ENCODE measurements at places on chromosomes 1 and 21.
A peak's percentile ranks its signal among the peaks of the same experiment; 100 is the strongest.

DNA sequence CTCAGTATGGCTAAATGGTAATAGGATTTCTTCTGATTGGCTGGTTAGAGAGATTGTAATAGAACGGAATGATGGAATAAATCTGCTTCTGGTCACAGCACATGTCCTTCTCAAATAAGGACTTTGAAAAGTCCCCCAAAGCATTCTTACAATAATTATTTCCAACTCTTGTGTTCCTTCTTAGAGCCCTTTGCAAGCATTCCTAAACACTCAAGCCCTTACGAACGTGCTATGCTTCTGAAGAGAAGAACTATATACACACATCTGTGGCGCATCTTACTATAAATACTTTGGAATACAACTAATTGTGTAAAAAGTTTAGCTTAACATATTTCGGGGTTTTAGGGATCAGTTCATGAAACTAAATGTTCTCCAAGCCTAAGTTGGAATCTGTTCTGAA lies 25.6 kb downstream of the CLIC4 start:
- peak; percentile 65 for DNase-seq

DNA sequence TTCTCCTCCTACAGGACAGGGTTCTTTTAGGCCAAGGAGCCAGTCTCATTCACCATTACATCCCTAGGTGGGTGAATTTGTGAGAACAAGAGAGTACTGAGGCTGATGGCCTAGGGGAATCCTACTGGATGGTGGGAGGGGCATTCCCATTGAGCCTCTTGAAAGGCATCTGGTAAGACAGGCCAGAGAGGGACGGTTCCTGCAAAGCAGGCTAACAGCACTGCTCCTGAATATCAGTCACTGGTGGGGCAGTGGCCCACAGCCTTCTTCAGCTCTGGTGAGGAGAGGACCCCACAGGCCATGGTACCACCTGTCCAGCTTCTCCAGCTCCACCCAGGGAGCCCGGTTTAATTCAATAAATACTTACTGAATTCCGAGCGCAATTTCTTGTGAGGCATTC lies 125.9 kb upstream of the EDN2 start:
- DNase-seq: no peak

GRCh38 chr21:41316200-41317062 lies at the start of gene FAM3B:
TSS of gene FAM3B (plus strand) at chr21:41316801. CDS start at chr21:41316880, 79 bp downstream.
- no peak for DNase-seq

DNA sequence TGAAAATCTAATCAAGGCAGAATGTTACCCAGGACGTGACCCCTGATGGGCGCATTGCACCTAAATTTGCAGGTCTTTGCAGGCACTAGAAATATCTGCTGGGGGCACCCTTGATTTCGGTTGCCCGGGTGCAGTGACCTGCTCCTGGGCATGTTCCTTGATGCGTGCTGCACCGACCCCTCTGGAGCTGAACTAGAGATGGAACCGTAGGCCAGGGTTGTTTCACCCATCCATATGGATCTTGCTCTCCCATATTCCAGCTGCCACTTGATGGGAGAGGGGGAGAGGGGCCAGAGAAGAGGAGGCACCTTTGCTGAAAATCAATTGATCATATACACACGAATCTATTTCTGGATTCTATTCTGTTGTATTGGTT lies 8.4 kb upstream of the COL18A1 start:
- no peak for DNase-seq

- DNase-seq: no peak
Observed at GRCh38 chr1:6080469-6080868, 34.8 kb downstream of the KCNAB2 start.

GRCh38 chr1:98741164-98741563 lies 79.6 kb downstream of the SNX7 start:
- DNase-seq: no peak

DNA sequence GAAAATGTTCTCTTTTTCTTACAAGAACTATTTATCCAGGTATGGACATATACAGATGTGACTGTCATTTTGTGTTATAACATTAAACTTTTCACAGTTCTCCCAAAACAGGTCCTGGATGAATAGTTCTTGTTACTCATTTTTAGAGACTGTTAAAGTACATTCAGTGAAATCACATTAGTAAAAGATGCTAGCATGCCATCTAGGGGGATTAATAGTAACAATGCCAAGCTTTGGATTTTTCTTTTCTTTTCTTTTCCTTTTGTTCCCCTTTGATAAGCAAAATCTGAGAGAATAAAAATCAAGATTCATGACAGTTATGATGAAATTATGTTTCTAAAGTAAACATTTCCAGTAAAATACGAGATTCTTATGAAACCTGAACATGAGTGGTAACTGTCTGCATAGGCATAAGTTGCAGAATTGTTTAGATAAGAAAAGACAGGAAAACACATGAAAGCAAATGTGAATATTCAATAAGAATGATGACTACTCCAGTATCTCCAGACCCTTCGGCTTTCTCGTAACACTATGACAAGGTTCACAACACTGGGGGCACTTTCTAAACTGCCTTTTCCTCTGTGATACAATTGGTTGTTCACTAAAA lies 77.5 kb downstream of the TPR start:
- no peak for DNase-seq

DNA sequence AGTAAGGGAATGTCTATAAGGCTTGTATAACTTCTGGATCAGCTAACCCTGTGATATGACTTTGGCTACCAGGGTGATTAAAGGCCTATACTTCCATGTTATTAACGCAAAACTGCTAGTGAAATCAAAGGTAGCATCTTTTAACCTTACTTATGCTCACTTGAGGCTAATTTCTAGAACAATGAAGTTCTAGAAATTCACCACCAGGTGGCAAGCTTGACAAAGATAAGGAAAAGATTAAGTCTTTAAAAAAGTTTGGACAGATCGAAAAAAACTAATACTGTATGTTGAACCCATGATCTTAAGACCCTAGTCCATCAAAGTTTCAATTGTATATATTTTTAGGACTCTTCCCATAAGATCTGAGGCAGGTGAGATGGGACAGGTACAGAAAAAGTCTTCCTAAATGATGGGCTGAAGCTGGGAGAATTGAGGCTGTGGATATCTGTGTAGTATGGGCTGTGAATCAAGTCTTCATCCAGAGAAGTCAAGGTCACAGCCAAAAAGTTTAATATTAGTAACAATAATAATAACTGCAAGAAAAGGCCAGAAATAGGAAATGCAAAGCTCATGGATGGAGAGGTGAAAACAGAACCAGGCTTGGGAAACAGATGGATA lies 18.8 kb downstream of the KYAT3 start:
- DNase-seq: peak; percentile 54

GRCh38 chr1:155166471-155167165 lies 6.5 kb downstream of the KRTCAP2 start:
- DNase-seq: no peak

DNA sequence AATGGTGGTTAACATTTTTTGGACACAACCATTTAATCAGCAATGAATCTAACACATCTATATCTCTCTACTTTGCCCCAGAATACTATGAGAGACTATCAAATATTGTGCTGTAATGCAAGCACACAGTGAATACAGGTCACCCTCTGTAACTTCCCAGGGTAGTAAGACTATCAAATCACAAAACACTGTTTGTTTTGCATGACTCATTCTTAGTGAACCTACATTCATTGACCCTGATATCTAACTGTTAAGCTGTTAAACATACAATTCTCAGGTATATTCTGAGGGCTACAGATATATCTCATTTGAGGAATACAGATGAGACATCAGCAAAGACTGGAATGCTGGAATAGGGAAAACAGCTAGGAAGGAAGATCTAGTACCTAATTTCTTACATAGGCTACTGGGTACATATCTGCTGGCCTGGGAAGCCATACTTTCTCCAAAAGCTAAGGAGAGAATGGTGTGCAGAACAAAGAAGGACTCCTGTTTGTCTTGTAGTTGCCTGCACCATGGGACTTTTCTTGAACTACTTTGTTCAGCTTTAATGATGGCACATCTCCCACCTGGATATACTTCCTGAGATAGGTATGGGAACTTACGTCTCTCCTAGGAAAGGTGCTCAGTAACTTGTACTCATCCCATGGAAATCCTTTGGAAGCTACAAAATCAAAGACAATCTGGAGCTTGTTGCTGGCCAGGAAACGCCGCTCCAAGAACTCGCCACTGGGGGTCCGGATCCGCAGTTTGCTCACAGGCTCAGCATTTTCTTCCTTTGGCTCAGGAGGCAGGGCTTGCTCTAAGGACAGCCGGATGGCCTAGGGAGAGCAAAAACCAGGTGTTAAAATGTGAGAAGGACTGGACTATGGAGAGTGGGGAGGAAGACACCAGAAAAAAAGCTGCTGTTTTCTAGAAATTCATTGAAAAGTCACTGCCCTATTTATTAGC lies 51.9 kb upstream of the DMRTA2 start:
- DNase-seq: peak; percentile 49

DNA sequence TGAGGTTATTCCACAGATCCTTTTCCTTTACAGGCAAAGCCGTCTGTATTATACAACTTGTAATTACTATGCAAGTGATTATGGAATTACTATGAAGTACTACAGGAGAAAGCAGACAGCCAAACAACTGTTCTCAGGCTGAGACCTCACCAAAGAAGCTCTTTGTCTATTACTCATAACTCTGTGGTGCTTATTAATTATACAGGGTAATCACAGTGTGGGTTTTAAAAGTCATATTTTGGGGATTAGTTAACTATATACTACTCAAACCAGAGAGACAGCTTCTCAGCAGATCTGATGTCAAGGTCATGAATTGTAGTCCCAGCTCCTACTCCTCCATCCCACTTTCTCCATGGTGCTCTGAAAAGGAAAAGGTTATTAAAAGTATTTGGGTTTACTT lies 49.6 kb downstream of the CTTNBP2NL start:
- DNase-seq: peak; percentile 39

DNA sequence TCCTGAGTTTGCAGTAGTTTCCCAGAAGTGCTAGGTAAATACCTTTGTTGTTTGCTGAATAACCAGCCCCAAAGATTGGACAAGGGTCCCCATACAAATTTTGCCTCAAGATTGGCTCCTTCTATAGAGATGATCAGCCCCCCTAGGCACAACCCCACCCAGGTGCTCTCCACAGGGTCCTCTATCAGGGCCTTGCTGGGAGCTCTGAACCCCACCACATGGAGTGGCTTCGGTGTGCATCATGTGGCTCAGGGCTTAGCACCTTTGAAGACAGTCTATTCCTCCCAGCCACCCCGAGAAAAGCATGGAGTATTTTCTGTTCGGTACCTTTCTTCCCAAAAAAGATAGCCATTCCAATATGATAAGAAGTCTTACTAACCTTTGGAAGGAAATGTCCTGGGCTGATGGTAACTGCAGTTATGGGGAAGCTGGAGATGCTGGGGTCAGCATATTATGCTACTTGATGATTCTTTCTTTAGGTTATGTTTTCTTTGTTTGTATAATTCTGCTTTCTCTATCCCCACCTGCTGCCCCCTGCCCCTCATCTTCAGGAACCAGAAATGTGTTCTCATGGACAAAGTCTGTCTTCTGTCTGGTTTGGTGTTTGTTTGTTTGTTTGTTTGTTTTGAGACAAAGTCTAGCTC lies 5.0 kb upstream of the TSPAN1 start:
- DNase-seq: no peak

DNA sequence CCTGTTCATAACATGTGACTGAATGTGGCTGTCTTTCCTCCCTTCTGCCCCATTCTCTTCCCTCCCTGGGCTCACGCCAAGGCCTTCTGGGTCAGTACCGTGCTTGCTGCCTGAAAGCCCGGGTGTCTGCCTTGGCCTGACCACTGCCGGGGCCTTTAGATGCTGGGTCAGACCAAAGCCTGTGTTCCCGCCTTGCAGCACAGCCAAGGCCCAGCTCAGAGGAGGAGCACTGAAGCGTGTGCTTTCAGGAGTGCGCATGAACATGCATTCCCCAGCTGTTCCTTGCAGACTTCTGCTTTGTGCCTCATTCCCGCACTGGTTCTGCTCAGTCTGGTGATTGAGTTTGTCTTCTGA lies 27.0 kb upstream of the SARS1 start:
- DNase-seq: peak; percentile 38

DNA sequence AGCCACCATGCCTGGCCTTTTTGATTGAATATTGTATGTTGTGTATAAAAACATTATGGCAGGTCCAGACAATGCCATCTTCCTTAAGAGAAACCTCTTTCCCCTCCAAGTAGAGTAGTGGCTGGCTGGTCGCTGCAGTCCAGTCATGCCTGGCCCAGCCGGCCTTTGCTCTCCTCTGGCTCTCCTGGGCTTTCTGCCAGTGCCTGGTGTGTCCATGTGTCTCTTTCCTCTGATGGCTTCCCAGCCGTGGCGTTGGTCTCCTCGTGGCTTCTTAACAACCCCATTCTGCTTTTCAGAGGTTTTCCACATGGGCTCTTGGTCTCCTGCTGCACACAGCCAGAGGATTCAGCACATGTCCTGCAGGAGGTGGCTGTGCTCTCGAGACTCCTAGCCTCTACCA lies 58.7 kb downstream of the DIP2A start:
- DNase-seq: no peak

GRCh38 chr1:240212556-240212955 lies 120.9 kb downstream of the FMN2 start:
- peak; percentile 26 for DNase-seq

DNA sequence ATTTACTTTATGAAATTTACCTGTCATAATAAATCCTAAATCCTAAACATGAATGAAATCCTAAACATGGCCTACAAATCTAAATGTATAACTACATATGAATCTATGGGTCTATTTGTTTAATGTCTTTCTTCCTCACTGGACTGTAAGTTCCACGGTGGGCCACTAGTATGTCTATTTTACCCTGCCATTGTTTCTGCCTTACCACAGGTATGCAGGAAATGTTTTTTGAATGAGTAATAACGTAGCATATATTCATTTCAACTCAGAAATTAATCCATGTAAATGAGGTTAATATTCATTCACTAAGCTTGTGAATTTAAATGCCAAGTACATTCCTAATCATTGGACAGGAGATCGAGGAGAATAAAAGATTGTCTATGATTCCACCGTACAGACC lies 35.3 kb downstream of the B3GALNT2 start:
- DNase-seq: peak; percentile 64

GRCh38 chr1:145740269-145740668 lies 21.0 kb downstream of the CD160 start:
- DNase-seq: peak; percentile 98

DNA sequence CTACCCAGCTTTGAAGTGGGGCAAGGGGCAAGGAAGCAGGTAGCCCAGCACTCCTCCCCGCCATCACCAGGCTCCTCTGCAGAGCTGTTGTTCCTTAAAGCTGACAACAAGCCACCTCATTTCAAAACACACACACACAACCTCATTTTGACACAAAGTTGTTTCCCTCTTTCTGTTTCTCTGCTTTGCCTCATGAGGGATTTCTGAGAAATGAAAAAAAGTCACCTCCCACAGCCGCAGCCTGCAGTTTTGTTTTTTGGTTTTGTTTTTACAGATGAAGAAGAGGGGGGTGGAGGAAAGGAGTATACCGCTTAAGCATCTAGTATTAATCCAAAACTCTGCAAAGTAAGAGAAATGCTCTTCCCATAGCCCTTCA lies 12.1 kb downstream of the MCL1 start:
- DNase-seq: peak; percentile 40

GRCh38 chr1:71464016-71464415 lies 383.2 kb upstream of the ZRANB2 start:
- DNase-seq: peak; percentile 22

DNA sequence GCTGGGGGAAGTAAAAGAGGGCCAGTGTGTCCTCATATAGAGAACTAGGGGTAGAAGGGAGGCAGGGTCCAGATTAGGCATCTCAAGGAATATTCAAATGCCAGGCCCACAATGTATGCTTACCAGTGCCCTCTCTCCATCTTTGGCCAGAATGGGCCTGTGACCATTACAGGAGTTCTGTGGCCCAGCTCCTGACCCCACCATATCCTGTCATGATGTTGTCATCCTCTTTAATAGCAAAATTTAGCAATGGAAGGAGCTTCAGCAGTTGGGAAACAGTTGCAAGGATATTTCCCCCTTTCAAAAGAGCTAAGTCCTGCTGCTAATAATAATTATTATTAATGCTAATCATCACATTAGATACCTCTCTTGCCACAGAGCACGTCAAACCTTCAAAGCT lies 49.3 kb upstream of the JUN start:
- DNase-seq: no peak
